ENCODE measurements at places on chromosomes 11 and 22.

DNA sequence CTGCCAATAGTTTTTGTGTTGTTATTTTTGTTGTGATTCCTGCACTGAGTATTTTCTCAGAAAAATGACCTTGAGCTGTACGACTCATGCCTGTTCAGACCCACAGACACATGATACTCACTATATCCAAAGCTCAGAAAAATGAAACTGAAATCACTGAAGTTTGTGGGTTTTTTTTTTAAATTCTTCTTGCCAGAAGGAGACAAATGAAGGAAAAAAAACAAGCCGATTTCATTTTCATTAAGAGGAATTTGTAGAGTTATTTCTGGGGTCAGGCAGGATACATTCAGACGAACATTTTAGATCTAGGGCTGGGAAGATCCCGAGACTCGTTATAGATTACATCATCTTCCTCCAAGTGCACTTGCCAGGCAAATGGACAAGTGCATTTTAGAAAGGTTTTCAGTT, 60.4 kb downstream of the BMAL1 start:
- DNase-seq: peak; percentile 60

DNA sequence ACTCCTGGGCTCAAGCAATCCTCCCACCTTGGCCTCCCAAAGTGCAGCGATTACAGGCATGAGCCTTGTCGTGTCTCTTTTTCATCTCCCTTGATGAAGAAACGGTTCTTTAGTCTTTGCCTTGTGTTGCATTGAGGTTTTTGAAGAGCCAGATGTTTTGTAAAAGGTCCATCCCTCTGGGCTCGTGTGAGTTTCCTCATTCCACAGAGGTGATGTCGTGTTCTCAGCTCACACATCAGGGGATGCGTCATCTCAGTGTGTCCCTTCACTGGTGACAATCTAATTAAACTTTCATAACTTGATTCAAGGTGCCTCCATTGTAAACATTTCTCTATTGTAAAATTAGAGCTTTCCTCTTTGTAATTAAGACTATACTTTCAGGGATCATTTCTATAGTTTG, 29.7 kb upstream of the TEF start:
- peak; percentile 50 for DNase-seq

GRCh38 chr11:20161923-20162744, 1.9 kb upstream of the DBX1 start:
- no peak for DNase-seq

- DNase-seq: no peak
Observed at GRCh38 chr11:71185411-71185810, 67.0 kb downstream of the SHANK2 start.

GRCh38 chr11:69466039-69466438, 15.4 kb upstream of the LINC01488 start:
- DNase-seq: no peak

DNA sequence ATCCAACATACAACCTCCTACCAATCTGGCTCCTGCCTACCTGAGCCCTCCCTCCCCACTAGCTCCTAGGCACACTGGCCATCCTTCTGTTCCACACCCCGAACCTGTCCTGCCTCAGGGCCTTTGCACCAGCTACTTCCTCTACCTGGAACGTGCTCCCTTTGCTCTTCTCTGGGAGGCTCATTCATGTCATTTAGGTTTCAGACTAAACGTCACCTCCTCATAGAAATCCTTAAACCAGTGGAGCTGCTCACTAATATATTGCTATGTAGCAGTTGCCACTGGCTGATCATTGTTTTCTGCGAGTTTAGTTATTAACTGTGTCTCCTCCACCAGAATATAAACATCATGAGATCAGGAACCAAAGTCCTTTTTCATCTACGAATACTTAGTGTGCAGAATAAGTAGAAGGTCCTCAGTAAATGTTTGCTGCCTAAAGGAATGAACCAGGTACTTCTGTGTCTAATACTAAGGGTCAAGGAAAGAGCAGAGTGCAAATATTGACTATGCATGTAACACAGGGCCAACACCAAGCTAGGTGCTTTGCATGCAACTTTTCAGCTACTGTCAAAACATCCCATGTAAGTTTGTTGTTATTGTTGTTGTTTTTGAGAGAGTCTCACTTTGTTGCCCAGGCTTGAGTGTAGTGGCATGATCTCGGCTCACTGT, 277.6 kb upstream of the SYN3 start:
- no peak for DNase-seq

DNA sequence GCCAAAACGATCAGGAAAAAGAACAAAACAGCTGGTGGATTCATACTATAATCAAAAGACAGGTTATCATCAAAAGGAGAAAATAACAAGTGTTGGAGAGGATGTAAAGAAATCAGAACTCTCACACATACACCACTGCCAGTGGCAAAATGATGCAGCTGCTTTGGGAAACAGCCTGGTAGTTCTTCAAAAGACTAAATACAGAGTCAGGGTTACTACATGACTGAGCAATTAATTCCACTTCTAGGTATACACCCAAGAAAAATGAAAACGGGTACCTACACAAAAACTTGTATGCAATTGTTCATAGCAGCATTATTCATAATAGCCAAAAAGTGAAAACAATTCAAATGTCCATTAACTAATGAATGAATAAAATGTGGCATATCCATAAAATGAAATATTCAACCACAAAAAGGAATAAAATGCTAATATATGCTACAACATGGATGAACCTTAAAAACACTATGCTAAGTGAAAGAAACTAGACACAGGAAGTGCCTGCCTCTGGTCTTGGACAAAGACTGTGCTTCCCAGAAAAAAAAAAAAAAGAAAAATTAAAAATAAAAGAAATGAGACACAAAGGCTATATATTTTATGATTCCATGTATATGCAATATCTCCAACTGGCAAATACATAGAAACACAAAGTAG, 8.3 kb downstream of the UEVLD start:
- no peak for DNase-seq

DNA sequence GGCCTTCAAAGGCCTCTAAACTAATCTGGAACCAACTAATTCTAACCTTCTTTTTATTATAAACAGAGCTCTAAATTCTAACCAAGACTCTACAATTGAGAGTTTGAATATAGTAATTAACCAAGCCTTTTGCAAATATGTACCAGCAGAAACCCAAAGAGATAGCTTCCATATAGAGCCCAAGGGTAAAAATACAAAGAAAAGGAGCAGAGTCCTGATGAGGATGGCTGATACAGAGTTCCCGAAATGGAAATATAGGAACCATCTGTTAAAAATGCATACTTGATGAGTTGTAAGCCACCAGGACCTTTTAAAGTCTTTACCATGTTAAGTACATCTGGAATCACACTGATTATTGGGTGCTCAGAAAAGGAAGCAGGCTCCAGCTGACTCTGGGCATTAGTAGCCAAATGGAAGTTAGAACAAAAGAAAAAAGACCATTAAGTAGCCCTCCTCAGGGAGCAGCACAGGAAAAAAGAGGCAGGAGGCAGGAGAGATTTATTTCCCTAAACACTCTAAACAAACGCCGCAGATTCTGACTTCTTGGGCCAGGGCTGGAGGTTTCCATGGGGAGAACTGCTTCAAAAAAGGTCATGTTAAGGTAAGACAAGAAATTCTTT, 463.1 kb upstream of the FAT3 start:
- no peak for DNase-seq

DNA sequence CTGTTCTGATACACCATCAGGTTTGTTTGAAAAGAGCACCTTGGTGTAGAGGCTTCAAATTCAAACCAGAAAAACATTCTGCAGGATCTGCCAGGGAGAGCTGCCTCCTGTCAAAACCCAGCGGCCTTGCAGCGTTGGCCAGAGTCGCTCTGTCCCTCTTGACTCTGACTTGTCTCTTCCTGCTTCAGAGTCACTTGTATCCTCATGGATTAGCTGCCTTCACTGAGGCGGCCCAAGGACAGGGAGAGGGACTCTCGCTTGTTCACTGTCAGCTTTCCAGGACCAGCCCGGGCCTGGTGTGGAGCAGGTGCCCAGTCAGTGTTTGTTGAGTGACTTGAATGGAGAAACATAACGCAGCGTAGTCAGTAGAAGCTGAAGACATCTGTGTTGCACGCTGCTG, 18.0 kb downstream of the TBC1D22A start:
- no peak for DNase-seq

DNA sequence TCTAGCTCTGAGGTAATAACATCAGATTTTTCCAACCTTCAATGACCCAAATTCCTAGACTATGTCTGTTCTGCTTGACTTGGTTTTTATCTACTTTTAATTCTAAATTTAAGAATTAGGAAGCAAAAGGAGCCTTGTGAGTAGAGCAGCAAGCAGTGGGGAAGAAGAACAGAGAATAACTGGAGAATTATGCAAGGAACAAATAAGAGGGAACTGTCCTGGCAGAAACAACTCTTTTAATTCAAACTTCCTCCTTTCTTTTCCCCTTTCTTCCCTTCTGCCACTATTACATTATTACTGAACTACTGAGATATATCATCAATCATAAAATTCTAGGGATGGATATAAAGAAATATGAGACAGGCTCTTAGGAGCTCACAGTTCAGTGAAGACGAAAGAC, 276.1 kb downstream of the SBF2 start:
- no peak for DNase-seq

GRCh38 chr11:1480555-1481482, 5.8 kb downstream of the MOB2 start:
- no peak for DNase-seq

GRCh38 chr22:46069521-46070214, 80.7 kb upstream of the PPARA start:
- DNase-seq: peak; percentile 94

GRCh38 chr11:76249195-76249741, 43.0 kb upstream of the WNT11 start:
- DNase-seq: no peak

GRCh38 chr11:29364006-29364405, 652.8 kb downstream of the KCNA4 start:
- DNase-seq: peak; percentile 23

DNA sequence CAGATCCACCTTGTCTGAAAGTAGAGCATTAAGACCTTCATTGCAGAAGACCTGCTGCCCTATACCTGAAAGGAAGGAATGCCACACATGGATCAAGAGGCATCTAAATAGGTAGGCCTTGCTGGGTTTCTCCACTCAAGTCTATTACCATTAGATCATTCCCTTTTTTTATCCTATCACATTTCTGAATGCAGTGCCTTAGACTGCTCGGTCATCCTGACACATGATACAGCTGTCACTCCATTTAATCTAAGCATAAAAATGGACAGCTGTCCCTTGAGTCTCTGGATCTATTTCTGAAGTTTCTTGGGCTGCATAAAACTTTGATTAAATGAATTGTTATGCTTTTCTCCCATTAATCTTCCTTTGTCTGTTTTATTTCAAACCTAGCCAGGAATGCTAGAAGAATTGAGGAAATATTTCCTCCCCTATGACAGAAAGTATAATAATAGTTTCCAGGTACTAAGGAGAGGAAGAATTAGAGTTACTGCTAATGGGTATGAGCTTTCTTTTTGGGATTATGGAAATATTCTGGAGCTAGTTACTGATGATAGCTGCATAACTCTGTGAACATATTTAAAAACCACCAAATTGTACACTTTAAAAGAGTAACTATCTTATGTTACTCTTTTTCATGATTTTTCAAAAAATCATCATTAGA, 88.0 kb downstream of the DLG2 start:
- no peak for DNase-seq

Data from fibroblast of pulmonary artery (primary cell).